ENCODE measurements at places on chromosomes 12 and 14.

DNA sequence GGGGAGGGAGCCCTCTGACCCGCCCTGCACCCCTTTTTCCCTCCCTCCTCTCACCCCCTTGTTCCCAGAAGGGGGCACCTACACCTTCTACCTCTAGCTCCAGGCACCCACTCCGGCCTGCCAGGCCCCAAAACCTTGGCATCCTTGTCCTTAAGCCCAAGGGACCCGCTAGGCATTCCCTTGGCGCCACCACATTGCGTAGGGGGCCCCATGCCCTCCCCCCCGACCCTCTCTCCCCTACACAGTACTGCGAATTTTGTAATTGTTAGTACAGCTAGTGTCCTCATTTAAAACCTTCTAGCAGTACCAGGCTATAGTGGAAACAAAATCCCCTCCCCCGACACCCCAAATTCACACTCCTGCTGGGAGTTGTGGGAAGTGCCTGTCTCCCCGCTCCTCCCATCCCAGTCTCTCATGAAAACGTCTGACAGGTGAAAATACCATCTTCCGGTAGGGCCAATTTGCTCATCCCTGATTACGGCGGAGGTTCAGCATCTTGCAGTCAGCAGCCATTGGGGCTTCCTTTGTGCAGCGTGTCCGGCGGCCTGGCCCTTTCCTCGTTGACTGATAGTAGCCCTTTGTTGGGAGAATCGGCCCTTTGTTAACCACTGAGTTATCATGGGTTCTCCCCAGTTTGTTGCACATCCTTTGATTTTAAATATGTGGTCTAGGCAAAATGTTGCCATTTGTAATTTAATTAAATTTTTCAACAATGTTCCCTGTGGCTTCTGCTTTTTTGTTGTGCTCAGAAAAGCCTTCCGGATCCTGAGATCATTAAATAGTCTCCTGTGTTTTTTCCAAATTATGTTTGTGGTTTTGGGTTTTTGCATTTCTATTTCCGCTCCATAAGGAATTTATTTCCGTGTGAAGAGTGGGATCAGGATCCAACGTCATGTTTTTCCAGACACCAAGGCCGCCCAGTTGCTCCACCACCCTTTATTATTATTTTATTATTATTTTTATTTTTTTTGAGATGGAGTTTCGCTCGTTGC, 7.9 kb upstream of the CEP170B start:
- DNase-seq = no peak

DNA sequence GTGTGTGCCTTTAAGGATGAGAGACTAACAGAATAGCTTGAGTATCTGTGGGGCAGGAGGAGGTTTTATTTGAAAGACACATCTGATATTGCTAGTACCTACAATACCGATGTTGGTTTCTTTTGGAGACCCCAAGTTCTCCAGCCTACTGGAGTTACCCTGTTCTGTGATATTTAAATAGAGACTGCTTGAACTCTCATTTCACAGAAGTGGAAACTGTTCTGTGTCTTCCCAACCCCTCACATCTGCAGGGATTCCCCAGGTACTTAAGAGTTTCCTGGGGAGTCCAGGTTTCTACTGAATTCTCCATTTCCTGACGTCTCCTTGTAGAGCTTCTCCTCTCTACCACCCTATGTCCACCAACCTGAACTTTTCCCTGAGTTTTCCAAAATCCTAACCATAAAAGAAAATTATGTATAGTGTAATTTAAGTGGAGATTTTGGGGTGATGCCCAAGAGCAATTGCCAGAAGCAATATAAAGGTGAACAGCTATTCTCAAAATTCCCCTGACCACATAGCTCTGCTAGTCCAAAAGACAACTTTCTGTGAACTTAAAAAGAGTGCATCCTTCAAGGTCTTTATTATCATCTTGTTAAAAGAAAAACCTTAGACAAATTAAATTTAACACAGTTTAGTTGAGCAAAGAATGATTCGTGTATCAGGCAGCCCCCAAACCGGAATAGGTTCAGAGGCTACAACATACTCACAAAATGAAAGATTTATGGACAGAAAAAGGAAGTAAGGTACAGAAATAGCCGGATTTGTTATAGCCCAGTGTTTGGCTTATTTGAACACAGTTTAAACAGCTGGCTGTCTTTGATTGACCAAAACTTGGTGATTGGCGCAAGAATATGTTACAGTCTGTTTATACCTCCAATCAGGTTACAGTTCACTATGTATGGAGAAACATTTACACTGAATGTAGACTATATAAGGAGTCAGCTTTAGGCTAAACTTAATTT, 373.4 kb downstream of the NUAK1 start:
- DNase-seq = no peak

- no peak for DNase-seq
These were observed 31.1 kb downstream of the SSH1 start for GRCh38 chr12:108826101-108826806.

- DNase-seq = no peak
These were observed 74.2 kb downstream of the NOC4L start for GRCh38 chr12:132218527-132218875.

- no peak for DNase-seq
These were observed 210.8 kb downstream of the CNTN1 start for GRCh38 chr12:40903040-40903439.

DNA sequence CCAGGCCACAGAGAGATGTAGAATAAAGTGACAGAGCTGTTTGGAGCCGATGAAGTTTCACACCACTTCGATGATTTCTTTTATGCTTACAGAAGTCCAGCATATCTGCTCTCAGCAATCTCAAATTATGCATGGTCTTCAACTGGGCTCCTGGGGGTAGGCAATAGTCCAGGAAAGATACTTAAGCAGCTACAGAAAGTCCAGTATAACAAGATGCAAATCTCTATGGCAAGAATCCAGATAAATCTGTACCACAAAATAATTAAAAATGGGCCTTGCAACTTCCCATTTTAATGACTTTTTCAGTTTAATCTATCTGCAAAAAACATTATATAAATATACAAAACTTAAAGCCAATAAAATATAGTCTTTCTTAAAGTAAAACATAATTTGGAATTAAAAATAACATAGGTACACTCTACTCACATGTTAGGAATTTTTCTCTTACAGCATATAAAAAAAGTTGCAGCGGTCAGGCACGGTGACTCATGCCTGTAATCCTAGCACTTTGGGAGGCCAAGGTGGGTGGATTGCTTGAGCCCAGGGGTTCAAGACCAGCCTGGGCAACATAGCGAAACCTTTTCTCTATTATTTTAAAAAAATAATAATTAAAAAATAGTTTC, 20.5 kb upstream of the RAD51AP1 start:
- DNase-seq = no peak

GRCh38 chr12:77600468-77600843, 230.2 kb upstream of the NAV3 start:
- no peak for DNase-seq

GRCh38 chr14:29062466-29062865, 295.9 kb downstream of the FOXG1 start:
- DNase-seq = no peak

- DNase-seq = no peak
These were observed 129.9 kb upstream of the FRMD6 start for GRCh38 chr14:51521764-51522163.

DNA sequence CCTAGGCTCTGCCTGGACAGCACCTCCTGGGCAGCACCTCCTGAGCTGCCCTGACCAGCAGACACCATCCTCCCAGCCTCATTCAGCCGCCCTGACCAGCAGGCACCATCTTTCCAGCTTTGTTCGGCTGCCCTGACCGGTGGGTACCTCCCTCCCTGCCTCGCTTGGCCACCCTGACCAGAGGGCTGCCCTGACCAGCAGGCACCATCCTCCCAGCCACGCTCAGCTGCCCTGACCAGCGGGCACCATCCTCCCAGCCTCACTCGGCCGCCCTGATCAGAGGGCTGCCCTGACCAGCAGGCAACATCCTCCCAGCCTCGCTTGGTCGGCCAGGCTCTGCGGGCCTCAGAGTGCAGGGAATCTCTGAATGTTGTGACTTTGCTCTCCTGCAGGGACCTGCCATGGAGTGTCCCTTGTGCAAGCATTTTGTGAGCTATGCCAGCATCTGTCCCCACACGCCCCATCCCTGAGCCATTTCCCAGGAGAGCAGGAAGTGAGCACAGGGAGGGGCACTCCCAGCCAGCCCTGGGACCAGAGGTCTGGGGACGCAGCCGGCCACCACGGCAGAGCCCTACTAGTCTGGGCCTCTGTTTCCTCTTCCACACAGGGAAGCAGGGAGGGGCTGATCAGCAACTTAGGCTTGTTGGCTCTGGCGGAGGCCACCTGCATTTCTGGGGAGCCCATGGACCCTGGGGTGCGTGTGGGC, 265.5 kb downstream of the SEC23A start:
- no peak for DNase-seq

DNA sequence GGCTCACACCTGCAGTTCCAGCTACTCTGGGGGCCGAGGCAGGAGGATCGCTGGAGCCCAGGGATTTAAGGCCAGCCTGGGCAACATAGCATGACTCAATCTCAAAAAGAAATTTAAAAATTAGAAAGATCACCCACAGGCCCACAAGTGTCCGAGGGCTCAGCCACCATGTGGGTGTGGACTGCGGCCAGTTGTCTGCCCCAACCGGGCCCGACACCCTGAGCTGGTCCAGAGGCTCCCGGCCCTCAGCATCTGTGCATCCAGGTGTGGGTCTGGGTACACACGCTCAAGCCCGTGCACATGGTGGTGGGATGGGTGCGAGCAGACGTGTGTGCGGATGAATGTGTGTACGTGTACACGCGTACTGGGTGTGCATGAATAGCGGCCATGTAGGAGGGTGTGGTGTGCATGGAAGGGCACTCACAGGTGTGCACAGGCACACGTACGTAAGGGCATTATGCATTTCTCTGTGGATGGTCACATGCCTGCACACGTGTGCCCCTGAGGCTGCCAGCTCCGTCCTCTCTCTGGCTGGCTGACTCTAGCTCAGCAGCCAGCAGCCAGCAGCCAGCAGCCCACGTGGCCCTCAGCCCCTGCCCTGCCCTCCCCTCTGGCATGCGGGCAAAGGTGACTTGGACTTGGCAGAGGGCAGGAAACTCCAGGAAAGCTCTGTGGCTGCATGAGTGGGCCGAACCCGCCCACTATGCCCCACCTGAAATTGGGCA, 23.3 kb upstream of the NUDT14 start:
- no peak for DNase-seq

GRCh38 chr12:52316701-52317100, 4.5 kb downstream of the KRT83 start:
- no peak for DNase-seq

- DNase-seq = peak; percentile 43
These were observed 544 bp downstream of the ABCD4 start for GRCh38 chr14:74302152-74302628.

- no peak for DNase-seq
These were observed 1.3 kb upstream of the ATP5MC2 start for GRCh38 chr12:53677016-53677799.

DNA sequence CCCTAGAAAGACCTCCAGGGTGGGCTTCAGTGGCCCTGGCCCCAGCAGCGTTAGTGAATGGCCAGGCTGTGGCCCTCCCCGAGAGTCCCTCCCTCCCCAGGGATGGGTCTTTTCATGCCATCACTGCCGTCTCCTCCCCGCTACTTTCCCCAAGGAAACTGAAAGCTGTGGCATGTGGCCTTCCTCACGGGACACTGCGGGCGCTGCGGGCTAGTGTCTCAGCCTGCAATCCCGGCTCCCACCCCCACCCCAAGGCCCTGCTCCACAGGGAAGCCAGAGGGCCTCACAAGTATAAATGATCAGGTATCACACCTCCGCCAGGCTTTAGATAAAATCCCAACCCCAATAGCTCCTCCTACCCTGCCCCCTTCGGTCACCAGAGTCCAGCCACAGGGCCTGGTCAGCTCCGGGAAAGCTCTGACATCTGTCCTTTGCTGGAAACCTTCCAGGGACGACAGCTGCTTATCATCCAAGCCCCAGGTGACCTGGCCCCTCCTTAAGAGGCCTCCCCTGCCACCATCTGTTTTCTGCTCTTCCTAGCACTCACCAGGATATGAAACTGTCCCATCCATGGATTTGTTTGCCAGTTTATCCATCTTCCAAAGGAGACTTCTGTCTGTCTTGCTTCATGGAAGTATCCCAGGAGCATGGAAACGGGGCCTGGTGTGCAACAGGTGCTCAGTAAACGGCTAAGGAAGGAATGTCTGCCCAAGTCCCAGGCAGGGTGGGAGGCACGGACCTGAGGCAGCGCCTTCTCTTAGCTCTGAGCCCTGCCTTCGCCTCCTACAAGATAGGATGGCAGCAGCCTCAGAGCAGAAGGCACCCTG, 31.6 kb downstream of the CCDC85C start:
- DNase-seq = no peak

- no peak for DNase-seq
These were observed 170.2 kb downstream of the ERC1 start for GRCh38 chr12:1161197-1161596.

DNA sequence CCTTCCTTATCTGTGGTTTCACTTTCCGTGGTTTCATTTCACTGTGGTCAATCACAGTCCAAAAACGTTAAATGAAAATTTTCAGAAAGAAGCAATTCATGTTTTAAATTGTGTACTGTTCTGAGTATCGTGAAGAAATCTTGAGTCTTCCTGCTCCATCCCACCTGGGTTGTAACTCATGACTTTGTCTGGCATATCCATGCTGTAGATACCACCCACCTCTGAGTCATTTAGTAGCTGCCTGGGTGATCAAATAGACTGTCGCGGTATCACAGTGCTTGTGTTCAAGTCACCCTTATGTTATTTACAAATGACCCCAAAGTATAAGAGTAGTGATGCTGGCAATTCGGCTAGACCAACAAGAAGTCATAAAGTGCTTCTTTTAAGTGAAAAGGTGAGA, 521.2 kb downstream of the AACS start:
- DNase-seq = no peak

GRCh38 chr12:52247622-52248540, 14.8 kb downstream of the KRT7 start:
- no peak for DNase-seq

GRCh38 chr12:109723311-109723881, 9.8 kb downstream of the FAM222A start:
- DNase-seq = no peak

DNA sequence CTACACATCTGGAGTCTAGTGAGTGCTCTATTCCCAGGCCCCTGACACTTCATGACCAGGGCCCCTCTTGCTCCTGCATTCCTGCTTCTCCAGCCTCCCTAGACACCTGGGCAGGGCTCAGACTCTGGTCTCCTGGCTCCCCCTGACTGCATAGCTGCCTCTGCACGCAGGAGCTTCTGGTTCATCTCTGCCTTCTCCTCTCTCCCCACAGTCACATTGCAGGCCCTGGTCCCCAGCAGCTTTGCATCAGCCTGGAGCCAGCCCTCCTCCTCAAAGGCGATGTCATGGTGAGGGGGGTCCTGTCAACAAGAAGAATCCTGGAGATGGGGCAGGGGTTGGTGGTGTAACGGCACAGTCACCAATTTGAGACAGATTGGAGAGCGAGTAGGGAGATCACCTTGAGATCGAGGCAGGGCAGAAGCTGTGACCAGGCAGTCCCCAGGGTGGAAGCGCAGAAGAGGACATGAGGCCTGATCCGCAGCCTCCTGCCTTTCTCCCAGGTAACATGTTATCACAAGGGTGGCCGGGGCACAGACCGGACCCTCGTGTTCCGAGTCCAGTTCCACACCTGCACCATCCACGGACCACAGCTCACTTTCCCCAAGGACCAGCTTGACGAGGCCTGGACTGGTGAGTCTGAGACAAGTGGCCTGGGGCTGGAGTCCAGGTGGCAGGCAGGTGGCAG, 8.1 kb downstream of the TNS2 start:
- no peak for DNase-seq

All from CD4-positive, alpha-beta T cell treated with Interleukin-6 at 100 ng/mL for 8 hours (primary cell).